ENCODE measurements at places on chromosomes 13 and 19. TPM values are rescaled to one million over a fixed set of nuclear protein-coding genes. Genes with fewer than 3 reads are reported as not detected.

The PSG2 gene
- not detected for total RNA-seq

The MTUS2 gene
- total RNA-seq, result not detected

The PCDH8 gene
- not detected for total RNA-seq

The FOXA3 gene
- not detected for total RNA-seq

- no peak for DNase-seq
- H3K27ac ChIP-seq, result no peak overlapping the region
- H3K4me1 ChIP-seq, result no peaks in the 10 kb centered on the region
- H3K27me3 ChIP-seq, result no peaks in the 10 kb centered on the region
- no peak overlapping the region for H3K4me3 ChIP-seq
Measured at GRCh38 chr13:69769608-69770007, 338.0 kb upstream of the ATXN8OS start.

GRCh38 chr13:58893396-58893795 lies 1261.9 kb downstream of the PCDH17 start:
- H3K36me3 ChIP-seq, result no peaks in the 10 kb centered on the region
- no peak overlapping the region for H3K4me3 ChIP-seq
- H3K27me3 ChIP-seq, result no peaks in the 10 kb centered on the region
- H3K4me1 ChIP-seq, result no peaks in the 10 kb centered on the region
- no peak overlapping the region for H3K27ac ChIP-seq
- DNase-seq, result no peak

DNA sequence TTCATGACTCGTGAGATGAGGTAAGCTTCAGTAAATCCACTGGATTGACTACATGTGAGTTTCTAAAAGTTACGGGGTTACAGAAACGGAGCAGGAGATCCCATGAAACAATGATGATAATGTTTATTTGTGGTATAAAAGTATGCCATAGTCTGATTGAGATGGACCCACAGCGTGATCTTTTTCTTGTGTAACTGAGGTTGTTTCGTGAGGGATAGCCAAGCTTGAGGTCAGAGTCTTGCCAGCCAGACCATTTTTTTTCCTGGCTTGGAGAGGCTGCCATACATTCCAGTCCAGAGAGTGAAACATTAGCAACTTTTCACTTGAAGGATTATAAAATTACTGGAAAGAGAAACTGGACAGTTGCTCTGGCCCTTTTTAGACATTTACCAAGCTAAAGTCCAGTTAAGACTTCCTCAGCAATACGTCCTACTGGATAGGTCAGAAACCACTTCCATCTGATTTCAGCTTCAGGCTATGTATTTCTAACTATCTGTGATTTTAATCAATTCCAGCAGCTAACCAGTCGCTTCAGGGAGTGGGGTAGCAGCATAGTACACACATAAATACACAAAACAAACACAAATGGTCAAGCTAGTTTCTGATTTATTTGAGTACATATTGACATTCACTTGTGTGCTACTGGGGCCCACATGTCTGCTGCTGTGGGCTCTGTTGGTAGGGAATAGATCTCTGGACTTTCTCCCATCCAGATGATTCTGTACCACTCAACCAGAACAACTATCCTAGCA lies 194.6 kb downstream of the POSTN start:
- H3K27me3 ChIP-seq, result no peaks in the 10 kb centered on the region
- H3K36me3 ChIP-seq, result no peaks in the 10 kb centered on the region
- no peak for DNase-seq
- H3K4me1 ChIP-seq, result no peaks in the 10 kb centered on the region

DNA sequence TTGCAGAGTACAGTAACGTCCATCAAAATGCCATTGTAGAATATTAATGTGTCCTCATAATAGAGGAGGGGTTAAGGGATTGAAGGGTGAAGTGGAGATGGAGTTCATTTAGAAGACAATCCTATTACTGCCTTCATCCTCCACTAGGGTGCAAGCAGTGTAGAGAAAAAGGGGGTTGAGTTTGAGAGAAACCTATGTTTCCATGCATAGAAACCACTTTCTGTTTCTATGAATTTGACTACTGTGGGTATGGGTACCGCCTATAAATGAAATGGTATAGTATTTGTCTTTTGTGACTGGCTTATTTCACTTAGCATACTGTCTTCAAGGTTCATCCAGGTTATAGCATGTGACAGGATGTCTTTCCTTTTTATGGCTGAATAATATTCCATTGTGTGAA lies 156.0 kb downstream of the GGACT start:
- no peaks in the 10 kb centered on the region for H3K27me3 ChIP-seq
- no peak for DNase-seq
- H3K36me3 ChIP-seq, result peaks cover 13% of the 10 kb centered on the region
- H3K27ac ChIP-seq, result no peak overlapping the region
- H3K4me3 ChIP-seq, result no peak overlapping the region

GRCh38 chr19:56538254-56538760 lies 441 bp upstream of the ZFP28 start:
- peak overlapping the region; percentile 92 for H3K27ac ChIP-seq
- H3K36me3 ChIP-seq, result peaks cover 42% of the 10 kb centered on the region
- peak; percentile 88 for DNase-seq
- peaks cover 17% of the 10 kb centered on the region for H3K4me1 ChIP-seq
- peak overlapping the region; percentile 82 for H3K4me3 ChIP-seq
- H3K27me3 ChIP-seq, result no peaks in the 10 kb centered on the region

GRCh38 chr13:21701460-21701859 lies 30.6 kb downstream of the FGF9 start:
- no peaks in the 10 kb centered on the region for H3K36me3 ChIP-seq
- no peaks in the 10 kb centered on the region for H3K4me1 ChIP-seq
- no peak overlapping the region for H3K27ac ChIP-seq
- H3K27me3 ChIP-seq, result no peaks in the 10 kb centered on the region
- no peak overlapping the region for H3K4me3 ChIP-seq
- DNase-seq, result no peak

DNA sequence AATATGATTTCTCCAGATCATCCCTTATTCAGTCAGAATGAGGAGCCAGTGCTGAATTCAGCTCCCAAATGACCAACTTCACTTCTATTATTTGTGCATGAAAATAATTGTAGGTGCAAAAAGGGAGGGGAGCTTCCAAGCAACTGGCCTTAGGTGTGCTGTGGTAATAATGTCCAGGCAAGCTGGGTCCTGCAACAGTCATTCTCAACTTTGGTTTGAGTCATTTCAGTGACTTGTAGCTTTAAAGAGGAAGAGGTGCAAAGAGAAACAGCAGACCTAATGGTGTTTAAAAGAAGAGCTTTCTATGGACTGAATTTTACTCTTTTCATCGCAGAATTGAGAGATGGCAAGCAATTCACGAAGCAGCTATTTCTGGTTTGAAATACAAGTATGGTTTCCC lies 29.2 kb upstream of the FGF9 start:
- peaks cover 2% of the 10 kb centered on the region for H3K27me3 ChIP-seq
- no peaks in the 10 kb centered on the region for H3K36me3 ChIP-seq
- no peak overlapping the region for H3K4me3 ChIP-seq
- H3K4me1 ChIP-seq, result peaks cover 2% of the 10 kb centered on the region
- H3K27ac ChIP-seq, result no peak overlapping the region

- no peak overlapping the region for H3K27ac ChIP-seq
- no peaks in the 10 kb centered on the region for H3K36me3 ChIP-seq
- no peaks in the 10 kb centered on the region for H3K27me3 ChIP-seq
- H3K4me3 ChIP-seq, result no peak overlapping the region
- no peak for DNase-seq
- no peaks in the 10 kb centered on the region for H3K4me1 ChIP-seq
Measured at GRCh38 chr13:41937388-41937787, 23.5 kb downstream of the VWA8 start.

All from activated CD4-positive, alpha-beta memory T cell treated with anti-CD3 and anti-CD28 coated beads, Interleukin-2, amount 10 ng/mL, durations not matched to agents 7 days and 5 days (primary cell).